ENCODE measurements at places on chromosomes 2 and 18.
A peak's percentile ranks its signal among the peaks of the same experiment; 100 is the strongest.

DNA sequence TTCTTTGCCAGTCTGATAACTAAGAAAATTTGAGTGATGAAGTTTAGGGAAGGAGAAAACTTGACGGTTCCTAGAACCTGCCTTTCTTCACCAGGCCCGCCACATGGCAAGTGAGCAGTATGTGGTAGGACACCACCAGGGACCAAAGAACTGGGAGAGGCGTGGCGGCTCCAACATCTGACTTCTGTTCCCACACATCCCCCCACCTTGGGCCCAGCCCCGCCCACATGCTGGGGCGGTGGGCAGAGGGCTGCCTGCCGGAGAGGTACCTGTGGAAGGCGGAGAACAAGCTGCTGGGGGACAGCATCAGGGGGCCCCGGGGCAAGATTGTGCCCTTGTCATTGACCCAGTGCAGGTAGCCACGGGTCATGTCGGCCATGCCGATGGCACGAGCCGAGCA, 75.0 kb downstream of the EMILIN2 start:
- no peak for DNase-seq

- DNase-seq, result no peak
Measured at GRCh38 chr2:155021618-155022017, 323.1 kb downstream of the KCNJ3 start.

DNA sequence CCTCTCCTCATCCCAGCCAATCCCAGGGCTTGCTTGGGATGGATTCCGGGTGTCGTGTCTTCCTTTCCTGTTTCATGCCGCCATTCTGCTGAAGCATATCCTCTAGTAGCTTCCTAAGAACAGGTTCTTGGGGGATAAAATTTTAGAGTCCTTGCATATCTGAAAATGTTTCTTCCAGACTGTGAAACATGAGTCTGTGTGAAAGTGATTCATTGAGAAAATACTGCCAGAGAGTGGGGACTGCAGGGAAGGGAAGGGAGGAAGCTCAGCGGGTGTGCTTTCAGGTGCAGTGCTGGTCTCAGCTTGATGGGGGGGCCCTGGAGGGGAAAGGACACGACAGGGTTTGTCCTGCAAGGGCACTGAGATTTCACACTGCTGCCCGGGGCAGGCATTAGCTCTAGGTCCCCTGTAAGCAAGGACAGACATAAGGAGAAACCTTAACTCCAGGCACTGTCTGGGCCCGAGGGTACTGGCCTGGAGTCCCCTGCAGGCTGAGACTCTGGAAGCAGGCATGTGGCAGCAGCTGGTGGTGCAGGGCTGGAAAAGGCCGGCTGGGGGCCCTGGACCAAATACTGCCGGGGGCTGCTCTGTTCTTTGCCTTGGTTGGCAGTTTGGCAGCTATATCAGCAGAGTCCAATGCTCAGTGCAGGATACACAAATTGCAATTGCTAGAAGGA, 97.6 kb upstream of the HS6ST1 start:
- no peak for DNase-seq

DNA sequence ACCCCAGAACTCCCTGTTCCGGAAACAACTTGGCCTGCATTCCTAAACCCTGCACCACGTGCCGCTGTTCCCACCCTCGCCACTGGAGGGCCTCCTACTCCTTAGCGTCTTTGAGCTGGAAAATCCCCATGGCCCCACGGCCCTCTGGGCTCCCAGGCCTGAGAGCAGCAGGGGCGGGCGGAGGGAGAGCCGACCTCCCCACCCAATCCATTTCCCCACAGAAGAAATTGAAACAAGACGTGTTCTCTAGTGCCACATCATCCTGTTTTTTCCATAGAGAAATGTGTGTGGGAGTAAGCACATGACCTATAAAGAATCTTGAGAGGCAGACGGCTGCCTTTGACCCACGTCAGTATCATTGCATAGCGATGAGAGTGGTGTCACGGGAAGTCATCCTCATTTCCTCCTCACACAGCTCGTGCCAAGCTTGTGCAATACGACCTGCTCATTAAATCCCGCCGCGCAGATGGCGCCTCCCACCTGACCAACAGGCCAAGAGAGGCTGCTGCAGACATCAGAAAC, 79.2 kb downstream of the LAMA1 start:
- DNase-seq, result no peak

DNA sequence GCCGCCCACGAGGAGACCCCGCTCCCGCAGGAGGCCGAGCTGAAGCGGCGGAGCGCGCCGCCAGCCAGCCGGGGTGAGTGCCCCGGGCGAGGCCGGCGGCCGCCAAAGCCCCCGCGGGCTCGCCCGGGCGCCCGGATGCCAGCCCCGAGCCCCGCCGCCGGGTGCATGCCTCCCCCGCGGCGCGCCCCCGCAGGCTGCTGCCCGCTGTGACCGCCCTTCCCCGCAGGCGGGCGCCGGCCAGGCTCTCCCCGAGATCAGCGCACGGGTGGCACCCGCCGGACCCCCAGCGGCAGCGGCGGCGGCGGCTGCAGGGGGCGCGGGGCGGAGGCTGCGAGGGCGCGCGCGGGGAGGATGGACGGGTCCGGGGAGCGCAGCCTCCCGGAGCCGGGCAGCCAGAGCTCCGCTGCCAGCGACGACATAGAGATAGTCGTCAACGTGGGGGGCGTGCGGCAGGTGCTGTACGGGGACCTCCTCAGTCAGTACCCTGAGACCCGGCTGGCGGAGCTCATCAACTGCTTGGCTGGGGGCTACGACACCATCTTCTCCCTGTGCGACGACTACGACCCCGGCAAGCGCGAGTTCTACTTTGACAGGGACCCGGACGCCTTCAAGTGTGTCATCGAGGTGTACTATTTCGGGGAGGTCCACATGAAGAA, 470 bp downstream of the KCNF1 start:
- no peak for DNase-seq

DNA sequence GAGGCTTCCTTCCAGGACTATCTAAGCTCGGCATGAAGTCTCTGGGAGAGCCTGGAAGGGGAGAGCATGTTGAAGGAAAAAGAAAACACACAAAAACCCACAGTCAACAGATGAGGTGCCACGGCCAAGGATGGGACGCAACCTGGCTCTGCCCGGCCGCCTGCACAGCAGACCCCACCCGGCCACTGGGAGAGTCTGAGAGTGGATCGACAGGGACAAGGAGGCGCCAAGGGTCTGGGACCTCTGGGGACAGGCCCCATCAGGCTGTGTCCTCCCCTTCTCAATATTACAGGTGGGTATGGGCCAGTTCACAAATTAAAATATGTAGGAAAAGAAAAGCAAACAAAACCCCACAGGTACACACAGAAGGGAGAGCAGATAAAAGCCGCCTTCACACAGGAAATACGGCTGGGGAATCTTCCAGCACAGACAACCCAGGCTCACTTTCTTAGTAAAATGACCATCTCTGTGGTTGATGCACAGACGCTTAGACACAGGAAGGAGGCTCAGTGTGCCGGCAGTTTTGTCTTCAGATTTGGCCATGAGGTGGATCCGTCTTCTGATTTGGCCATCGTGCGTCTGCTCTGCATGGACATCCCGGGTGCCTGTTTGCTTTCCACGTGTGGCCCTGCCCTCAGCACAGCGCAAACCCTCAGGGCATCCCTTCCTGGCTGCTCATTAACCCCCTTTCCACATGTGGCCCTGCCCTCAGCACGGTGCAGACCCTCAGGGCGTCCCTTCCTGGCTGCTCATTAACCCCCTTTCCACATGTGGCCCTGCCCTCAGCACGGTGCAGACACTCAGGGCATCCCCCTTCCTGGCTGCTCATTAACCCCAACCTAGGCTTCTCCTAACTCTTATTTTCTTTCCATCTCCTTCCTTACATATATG, 138.4 kb downstream of the EIPR1 start:
- no peak for DNase-seq

DNA sequence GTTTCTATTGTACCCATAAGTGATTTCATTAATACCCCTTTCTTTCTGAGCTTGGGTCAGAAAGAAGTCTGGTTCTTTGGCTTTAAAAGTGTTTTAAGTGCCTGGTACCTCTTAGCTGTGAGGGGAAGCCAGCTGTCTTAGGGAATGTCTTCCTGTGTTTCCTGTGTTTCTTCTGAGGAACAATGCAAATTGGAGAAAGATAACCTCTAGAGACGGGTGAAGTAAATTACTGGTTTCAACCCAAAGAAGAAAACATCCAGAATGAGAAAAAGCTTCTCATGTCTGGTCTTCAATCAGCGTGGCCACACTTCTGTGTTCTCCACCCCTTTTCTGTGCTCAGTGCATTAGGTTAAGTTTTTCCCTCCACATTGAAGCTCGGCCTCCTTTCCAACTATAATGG, 10.2 kb upstream of the CHN1 start:
- no peak for DNase-seq

DNA sequence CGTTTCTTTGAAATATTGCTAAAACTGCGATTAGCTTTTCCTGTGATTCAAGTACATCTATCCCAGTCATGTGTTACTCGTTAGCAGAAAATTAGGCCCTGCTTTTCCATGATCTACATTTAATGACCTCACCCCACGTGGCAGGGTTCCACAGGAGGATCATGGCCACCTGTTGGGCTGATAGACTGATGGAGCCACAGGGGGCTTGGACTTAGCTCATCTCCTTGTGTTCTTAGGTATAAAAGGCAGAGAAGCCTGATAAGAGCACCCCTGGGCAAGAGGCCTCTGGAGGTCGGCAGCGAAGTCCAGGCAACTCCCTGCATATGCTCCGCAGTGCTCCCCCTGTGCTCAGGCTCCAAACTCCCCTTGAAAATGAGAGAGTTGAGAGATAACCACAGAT, 12.9 kb downstream of the FZD7 start:
- no peak for DNase-seq

- DNase-seq, result no peak
Measured at GRCh38 chr18:80148326-80149199, 39.5 kb downstream of the ADNP2 start.

DNA sequence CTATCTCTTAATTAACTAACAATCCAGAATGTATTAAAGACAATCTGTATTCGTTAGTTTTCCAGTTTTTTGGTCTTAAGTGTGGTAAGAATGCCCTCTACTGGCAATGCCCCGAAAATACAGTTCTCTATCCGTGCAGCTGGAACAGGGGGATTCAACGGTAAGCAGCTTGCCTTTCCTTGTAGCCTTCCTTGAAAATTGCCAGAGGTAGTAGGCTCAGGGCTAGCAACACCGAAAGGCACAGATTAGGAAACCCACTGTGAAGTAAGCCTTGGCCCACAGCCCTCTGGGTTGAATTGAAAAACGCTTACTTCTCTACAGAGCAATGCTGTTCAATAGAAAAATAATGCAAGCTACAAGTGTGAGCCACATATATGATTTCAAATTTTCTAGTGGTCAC, 17.1 kb upstream of the VPS4B start:
- DNase-seq, result no peak

DNA sequence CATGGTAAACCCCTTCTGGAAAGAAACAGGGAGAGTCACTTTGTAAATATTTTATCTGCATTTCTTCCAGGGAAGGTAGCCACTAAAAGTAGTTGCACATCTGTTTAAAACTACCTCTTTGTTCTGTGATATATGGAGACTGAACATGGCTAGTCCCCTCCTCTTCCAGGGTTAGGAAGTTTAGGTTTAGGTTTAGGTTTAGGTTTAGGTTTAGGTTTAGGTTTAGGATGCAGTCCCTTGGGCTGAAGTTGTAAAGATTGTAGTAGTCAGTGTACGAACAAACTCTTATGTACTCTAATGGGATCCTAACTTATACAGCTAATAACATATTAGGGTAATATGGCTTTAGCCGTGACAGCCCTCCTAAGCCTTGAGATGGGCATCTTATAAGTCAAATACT, 880.2 kb upstream of the TMEFF2 start:
- DNase-seq, result no peak

GRCh38 chr2:105502625-105503334, 103.9 kb upstream of the FHL2 start:
- DNase-seq, result no peak

GRCh38 chr18:36281936-36282335, 15.6 kb upstream of the FHOD3 start:
- no peak for DNase-seq

- peak; percentile 35 for DNase-seq
Measured at GRCh38 chr2:27765621-27766286, 5.8 kb upstream of the MRPL33 start.
